ENCODE measurements at places on chromosomes 1 and 21. TPM values are rescaled to one million over a fixed set of nuclear protein-coding genes. Genes with fewer than 3 reads are reported as not detected.
A peak's percentile ranks its signal among the peaks of the same experiment; 100 is the strongest.

- no peak for DNase-seq
These were observed 160.2 kb downstream of the PRDM16 start for GRCh38 chr1:3229081-3229725.

Gene ELF3
- 0.35 TPM for total RNA-seq

DNA sequence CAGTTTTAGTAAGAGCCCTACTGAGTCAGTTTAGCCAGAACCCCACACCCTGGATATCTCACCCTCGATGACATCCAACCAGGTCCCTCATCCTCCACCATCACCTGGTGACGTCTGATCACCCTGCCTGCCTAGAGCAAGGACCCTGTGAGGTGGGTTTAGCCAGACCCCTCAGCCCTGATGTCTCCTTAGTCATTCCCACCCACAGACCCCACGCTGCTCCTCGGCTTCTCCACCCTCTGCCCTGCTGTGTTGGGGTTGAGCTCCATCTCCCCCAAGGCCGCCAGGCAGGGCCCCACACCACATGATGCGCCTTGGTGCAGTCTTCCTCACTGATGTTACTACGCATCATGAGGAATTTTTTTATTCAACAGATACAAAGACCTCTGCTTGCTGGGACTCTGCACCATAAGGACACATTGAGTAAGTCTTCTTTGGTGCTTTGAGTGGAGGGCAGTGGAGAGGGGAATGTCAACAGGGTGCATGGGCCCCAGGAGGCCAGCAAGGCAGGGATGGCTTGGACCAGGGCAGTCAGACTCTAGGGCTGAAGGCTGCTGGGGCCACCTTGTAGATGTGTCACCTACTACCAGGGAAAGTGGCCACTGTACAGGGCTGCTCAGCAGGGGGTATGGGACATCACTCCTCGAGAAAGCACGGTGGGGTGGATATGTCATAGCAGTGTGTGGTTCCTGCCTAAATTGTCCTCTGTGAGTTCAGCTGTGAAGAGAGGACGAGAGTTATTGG lies 1.7 kb upstream of the IBA57 start:
- DNase-seq = no peak

DNA sequence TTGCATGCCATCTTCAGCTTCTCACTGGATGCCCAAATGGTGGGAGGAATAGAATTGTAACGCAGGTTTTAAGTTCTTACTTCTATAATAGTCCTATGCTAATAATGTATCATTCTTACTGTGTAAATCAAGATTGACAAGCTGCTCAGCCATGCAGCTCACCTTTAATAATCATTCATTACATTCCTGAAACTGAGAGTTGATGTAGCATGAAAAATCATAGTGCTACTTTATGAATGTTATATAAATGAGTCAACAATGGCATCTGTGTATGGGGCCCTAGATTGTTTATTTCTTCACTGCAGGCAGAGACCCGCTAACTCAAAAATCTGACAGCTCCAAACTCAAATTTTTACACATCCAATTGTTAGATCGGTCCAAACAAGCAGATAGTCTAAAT lies 34.4 kb downstream of the FH start:
- no peak for DNase-seq

Gene AMPD1
- 49.3 TPM for total RNA-seq

DNA sequence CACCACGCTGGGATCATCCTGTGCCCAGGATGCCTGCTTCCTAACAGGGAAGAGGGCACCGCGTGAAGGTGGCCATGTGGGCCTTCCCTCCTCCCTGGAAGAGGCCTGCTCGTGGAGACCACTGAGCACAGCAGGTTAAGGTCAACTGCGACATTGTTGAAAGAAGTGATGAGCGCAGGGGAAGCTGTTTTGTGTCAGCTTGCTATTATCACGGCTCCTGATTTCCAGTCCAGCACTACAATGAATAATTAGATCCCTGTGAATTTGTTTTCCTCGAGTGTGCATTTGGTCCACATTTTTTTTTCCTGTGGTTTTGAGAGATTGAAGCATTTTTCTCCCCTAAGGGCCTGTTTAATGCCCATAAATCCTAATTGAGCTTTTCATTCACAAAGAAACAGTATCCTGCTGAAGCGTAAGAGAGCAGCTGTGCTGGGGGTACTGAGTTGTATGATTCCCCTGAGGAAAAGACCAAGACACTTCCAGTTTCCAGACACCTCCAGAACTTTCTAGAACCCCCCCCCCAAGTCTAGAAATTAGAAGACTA lies 204.9 kb downstream of the KCNJ6 start:
- peak; percentile 11 for DNase-seq

- DNase-seq = no peak
These were observed 239.9 kb downstream of the PAPPA2 start for GRCh38 chr1:176702901-176703300.

GRCh38 chr1:27528818-27529703 lies 39.1 kb upstream of the WASF2 start:
- DNase-seq = peak; percentile 98

Gene PRDM16
- 0.66 TPM for total RNA-seq

Gene ROR1
- 10.5 TPM for total RNA-seq

DNA sequence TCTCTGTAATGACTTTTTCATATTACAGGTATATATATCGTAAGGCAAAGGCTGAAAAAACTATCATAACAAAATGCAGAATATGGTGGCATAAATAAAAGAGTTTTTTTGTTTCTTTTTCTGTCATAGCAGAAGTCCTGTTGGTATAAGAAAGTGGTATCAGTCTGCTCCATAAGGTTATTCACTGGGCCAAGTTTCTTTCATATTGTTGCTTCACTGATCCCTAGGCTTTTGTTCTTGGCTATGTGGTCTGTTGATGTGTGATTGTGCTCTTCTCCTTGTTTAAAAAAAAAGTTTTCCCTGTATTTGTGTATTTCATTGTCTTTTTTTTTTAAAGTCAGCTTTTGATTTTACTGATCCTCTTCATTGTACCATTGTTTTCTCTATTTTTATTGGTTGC lies 26.0 kb downstream of the PTBP2 start:
- peak; percentile 18 for DNase-seq

Gene TXNIP
- 411 TPM for total RNA-seq

- no peak for DNase-seq
These were observed 215.1 kb downstream of the NCAM2 start for GRCh38 chr21:21213297-21213696.

GRCh38 chr1:107698161-107698560 lies 266.8 kb downstream of the VAV3 start:
- no peak for DNase-seq

DNA sequence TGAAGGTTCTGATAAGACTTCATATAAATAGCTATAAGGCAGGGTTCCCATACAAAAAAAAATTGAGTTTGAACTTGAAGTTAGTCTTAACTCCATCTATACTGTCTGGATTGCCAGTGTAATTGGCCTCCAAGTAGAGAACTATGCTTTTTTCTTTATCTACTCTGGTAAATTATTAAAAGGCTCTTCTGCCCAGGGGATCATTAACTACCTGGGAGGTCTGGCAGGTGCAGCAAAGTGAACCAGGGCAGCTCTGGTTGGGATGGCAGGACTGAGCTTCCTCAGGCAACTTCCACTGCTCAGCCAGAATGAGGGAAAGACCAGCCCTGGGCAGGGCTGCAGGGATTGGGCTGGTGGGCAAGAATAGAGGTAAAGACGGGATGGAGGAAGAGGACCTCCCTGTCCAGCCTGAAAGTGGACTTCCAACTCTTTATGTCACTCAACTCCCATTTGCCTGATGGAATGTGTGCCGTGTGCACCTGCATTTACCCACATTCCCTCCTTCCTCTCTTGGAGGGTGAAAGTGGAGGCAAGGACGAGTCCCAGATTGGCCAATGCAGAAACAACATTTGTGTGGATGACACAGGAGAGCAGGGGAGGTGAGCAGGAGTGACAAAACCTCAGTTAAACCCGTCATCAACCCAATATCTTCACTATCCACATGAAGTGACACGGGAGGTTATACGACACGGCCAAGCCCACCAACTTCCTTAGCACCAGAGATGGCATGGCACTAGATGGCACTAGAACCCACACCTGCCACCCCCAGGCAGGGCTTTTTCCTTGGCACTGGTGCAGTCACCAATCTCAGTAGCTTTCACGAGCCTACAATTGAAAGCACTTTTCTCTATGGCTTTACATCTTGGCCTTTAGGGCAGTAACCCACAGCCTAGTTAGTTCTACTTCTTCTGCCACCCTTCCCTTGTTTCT lies 25.2 kb downstream of the CCN1 start:
- no peak for DNase-seq

GRCh38 chr1:167431261-167431908 lies 86.9 kb downstream of the CD247 start:
- DNase-seq = no peak

Gene UMODL1
- total RNA-seq = 0.04 TPM

Gene DENND2C
- 7.4 TPM for total RNA-seq

Gene TNFSF4
- 1.4 TPM for total RNA-seq

DNA sequence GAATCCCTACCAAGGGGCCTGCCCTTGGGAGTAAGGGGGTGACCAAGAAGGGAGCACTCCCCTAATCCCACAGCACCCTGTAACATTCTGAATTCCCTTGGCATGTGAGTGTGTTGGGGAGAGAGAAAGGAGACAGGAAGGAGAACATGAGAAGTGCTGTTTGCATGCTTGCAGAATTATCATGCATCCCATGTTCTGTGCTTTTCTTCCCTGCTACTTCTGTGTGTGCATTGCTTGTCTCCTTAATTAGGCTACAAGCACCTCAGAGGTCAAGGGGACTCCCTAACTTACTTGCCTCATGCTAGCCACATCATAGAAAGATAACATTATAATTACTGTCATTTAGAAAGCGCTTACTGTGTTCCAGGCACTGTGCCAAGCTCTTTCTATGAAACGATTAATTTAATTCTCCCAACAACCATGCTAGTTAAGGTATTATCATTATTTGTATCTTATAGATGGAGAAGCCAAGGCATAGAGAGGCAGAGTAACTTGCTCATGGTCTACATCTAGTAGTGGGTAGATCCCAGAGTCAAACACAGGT lies 11.1 kb downstream of the NOS1AP start:
- DNase-seq = no peak

DNA sequence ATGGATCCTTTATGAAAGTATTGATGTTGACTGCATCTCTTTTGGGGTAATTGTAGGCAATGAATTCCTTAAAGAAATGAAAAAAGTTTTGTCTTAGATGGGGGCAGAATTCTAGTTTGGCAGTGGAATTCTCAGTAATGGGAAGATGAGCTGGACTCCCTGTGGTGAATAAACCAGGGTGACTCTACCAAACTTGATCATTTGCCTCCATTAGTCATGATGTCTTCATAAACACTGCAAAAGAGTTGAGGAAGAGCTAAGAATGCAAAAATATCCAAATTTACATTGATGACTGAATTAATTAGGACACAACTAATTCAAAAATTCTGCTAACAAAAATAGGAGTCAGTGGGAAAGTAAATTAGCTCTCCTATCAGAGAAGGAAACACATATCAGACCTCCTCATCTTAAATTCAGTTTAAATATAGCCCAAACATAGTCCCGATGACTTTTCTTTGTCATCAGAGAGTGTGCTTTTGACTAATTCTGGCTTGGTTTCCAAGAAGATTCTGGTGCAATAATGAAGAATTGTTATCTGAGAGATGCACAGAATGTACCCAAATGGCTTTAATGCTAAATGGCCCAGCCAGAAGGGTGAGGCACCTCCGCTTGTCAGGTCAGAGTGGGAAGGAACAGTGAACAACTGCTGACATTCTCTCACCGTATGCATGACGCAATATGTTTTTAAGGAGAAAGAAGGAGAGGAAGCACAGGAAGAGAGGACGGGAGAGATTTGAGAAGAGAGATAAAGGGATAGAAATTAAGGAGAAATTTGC lies 525.1 kb downstream of the LMO4 start:
- DNase-seq = no peak

GRCh38 chr1:117565076-117565556 lies 40.7 kb upstream of the TENT5C start:
- DNase-seq = no peak

Measured in muscle of leg (tissue), 16 donors.